CD4-positive, alpha-beta T cell treated with Interleukin-12 subunit alpha and Interleukin-12 subunit beta, for 1 hour (primary cell): ENCODE measurements at places on chromosomes 16 and 17.

DNA sequence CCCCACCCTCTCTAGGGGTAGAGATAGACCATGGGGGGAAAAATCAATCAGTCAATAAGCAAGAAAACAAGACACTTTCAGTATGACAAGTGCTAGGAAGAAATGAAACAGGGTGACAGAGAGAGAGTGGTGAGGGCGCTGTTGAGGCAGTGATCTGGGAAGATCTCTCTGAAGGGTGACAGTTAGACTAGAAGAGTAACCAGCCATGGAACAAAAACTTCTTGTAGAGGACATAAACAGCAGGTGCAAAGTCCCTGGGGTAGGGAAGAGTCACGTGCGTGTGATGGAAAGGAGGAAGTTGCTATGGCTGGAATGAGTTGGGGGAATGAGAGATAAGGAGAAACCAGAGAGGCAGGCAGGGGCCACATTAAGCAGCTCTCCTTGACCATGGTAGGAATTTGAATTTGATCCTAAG is 16.8 kb upstream of the EMP2 start:
- no peak for DNase-seq

- no peak for DNase-seq
Observed at GRCh38 chr16:975291-975690, 4.5 kb upstream of the LMF1 start.

GRCh38 chr16:17294856-17295255 is 175.9 kb downstream of the XYLT1 start:
- no peak for DNase-seq

DNA sequence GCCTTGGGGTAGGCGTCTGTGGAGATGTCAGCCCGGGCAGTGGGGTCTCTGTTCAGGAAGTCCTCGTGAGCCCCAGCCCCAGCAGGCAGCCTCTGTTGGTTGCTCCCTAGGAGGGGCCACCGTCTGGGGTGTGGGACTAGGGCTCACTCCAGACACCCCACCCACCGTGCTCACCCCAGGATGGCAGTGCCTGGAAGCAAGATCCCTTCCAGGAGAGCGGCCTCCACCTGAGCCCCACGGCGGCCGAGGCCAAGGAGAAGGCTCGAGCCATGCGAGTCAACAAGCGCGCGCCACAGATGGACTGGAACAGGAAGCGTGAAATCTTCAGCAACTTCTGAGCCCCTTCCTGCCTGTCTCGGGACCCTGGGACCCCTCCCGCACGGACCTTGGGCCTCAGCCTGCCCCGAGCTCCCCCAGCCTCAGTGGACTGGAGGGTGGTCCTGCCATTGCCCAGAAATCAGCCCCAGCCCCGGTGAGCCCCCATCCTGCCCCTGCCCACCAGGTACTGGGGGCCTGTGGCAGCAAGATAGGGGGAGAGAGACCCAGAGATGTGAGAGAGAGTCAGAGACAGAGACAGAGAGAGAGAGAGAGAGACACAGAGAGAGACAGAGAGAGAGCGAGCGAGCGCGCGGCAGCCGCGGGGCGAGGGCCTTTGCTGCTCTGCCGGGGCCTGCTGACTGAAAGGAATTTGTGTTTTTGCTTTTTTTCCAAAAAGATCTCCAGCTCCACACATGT is 9.8 kb downstream of the NTHL1 start:
- no peak for DNase-seq

- peak; percentile 30 for DNase-seq
Observed at GRCh38 chr16:17439580-17439979, 31.2 kb downstream of the XYLT1 start.

DNA sequence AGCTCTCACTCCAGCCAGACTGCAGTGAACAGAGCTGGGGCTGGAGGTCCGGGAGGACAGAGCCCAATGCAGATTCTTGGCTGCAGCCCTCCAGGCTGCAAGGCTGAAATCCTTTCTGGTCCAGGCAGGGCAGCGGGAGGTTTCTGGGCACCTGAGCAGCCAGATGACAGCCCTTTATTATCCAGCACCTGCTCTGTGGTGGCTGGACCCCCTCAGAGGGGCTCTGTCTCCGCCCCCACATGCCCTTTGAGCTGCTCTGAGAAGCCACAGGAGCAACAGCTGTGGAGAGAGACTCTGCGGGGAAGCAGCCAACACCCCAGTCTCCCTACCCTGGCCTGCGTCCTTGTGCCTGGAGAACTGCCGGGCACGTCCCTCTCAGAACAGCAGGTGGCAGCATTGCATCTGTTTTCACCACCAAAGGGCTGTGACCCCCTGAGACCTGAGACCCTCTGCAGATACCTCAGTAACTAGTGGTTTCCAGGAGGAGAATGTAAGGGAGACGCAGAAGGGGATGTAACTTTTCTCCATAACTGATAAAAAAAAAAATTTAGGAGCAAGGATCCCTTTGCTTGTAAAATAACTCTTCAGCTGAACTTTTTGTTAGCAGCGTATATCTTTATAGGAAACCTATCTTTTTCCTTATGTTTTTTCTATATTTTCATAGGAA is 3.7 kb upstream of the CNP start:
- peak; percentile 76 for DNase-seq

GRCh38 chr16:24698308-24698707 is 31.1 kb upstream of the TNRC6A start:
- DNase-seq = no peak

GRCh38 chr17:2959371-2960130 is 103.9 kb downstream of the OR1D5 start:
- DNase-seq = no peak

- no peak for DNase-seq
Observed at GRCh38 chr17:40953881-40954280, 12.9 kb downstream of the KRT39 start.

- no peak for DNase-seq
Observed at GRCh38 chr16:1832838-1833454, 5.9 kb downstream of the FAHD1 start.

DNA sequence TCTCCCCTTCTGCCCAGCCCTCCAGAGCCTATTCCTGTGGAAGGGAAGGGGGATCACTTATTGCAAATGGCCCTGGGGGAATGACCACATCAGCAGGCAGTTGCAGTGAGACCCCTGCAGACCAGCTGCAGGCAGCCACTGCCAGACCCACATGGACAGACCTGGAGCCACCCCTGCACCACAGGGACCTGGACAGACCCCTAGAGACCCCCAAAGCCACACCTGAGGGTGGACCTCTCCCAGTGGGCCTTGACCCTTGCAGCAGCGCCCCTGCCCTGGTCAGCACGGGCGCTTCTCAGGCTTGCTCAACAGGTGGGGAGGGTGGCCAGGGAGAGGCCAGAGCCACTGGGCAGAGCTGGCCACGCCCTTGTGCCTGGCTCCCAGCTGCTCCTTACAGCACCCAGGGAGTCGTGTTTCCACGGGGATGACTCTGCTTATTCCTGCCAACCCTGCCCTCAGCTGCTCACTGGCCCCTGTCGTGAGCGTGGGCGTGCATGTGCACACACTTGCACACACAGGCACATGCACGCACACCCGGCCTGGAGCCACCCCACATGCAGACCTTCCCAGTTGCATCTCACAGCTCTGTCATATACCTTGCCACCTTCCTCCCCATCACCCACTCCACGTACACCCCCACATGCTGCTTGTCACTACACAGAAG is 1.3 kb upstream of the SCN4A start:
- DNase-seq = no peak

GRCh38 chr16:66588981-66589713 is 9.9 kb downstream of the CMTM2 start:
- peak; percentile 79 for DNase-seq
